Right lung (tissue), 10 donors: ENCODE measurements at places on chromosomes 6 and 20. TPM values are rescaled to one million over a fixed set of nuclear protein-coding genes. Genes with fewer than 3 reads are reported as not detected.

DNA sequence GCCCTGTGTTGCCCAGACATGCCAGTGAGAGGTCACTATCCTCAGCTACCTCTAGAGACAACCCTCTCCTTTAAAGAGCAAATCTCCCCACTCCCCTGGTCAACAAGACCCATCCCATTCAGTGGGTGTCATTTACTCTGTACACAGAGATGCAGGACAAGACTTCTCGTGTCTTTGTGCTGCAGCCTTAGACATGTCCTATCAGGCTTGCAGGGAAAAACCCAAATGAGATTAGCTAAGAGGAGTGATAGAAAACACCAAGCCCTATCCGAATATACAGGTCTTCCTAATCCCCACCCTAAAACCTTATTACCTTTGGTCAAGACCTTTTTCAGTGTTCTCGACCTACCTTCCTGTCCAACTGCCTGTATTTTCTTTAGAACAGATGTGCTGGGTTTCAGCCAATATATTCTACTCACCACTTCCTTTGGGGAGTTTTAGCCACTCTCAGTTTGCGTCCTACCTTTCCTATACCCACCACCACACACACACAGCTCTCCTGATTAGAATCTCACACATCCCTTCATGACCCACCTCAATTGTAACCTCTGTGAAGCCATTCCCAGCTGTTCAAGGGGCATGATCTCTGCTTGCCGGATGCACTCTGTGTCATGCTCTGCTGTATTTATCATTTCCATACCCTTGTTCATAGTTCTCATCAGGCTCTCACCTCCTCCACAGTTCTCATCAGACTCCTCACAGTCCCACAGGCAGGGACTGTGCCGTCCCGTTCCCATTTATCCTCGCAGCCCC, 39.7 kb downstream of the TRAM2 start:
- DNase-seq = no peak

GRCh38 chr6:111503660-111504059, 20.6 kb upstream of the REV3L start:
- DNase-seq = no peak

DNA sequence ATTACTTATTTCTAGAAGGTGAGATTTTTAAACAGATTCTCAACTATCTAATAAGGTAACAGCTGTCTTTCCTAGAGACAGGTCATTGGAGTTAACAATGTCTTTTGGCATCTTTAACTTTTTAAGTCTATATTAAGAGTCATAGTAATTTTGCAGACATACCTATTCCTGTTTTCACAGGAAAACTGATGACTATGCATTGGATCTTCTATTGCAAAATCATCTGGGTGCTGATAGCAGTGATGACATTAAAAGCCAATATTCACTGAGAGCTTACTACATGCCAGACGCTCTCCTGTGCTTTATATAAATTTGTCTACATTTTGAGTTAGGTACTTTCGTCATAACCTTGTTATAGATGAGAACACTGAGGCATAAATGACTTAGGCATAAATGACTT, 462.4 kb upstream of the MARCKS start:
- no peak for DNase-seq

DNA sequence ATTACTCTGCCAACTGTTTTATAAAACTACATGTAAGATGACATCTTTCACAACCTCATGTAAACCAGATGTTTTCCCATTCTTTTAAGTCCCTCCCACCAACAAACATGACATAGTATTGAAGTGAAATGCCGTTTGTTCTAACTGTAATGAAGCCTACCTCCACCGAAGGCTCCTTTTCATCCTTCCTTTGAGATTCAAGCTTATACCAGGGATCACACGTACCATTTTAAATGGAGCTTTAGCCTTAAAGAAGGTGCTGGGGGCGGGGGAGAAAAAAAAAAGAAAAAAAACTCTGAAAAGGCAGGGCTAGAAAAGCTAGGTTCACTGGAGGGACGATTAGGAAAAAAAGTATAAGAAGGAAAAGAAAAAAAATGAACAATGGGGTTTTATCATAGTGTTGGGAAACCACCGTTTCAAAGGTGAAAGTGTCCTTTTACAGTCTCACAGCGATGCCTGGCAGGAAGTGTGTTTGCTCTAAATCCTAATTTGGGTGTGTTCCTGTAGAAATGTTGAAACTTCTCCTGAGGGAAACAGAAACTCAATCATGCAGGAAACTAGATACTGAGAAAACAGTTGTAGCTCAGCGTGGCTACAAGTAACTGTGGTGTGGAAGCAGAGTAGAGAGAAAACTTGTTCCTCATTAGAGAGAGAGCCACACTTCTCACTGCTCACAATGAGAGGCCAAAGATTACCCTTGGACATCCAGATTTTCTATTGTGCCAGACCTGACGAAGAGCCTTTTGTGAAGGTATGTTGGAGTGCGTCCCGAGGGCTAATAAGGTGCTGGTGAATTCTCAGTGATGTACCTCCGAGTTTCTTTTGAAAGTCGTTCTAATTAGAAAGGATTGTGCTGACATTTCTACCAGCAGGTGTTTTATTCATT, 37.6 kb upstream of the HINT3 start:
- DNase-seq = peak; percentile 41

GRCh38 chr6:31139599-31139998, 733 bp upstream of the PSORS1C2 start:
- DNase-seq = no peak

DNA sequence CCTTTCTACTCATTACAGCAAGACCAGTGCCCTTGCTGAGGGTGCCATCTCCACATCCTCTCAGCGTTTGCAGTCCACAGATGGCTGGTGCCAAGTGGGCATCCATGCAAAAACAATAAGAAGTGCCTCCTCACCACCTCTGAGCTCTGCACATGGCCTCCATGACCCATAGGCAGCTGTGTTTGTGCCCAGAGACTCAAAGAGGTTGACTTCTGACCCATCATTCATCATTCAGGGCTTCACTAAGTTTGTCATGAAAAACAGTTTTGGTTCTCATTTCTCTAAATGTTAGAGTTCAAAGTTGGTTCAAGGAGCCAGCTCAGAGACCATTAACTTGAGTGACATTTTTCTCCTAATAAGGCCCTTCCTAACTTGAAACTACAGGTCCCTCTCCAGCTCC, 512.6 kb upstream of the MAP3K7 start:
- DNase-seq = no peak

DNA sequence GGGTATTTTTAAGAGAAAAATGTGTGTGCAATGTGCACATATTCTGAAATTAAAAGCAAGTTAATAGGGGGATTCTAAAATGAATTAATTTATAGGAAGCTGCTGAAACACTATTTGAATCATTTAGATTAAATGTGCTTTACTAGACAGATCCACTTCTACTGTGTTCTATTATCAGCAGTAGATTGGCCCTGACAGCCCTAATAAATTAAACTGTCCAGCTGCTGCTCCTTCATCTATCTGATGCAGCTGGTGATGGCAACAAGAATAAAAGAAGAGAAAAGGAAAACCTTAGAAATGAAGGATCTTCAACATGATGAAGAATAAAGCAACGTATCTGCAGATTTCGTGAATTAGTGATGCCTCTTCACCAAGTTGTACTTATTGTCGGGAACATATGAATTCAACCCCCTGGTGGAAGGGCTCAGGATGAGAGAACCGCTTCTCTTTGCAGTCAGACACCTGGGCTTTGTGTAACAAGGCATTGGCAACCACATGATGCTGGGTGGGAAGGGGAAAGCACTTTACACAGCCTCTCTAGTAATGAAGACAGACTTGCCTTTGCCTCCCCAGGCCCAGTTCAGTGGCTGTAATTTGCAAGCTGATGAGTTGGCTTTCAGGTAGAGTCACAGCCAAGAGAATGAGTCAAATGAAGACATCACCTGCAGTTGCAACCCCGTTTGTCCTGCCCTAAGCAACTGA, 94.4 kb downstream of the LAMP5 start:
- DNase-seq = no peak

DNA sequence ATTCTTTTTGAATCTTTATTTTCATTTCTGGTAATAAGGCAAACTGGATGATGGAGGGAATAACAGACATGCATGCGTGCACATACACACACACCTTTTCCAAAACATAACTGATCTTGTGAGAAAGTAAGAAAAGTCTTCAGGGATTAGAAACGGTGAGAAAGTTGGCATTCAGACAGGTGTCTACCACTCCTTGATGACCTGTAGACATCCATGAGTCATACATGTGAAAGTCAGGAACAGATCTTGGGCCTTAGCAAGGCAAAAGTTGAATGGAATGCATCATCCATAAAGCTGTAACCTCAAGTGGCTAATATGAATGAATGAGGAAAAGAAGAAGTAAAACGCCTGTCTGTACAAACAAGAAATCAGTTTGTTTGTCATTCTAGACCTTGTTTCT, 97.3 kb downstream of the GRIK2 start:
- no peak for DNase-seq

DNA sequence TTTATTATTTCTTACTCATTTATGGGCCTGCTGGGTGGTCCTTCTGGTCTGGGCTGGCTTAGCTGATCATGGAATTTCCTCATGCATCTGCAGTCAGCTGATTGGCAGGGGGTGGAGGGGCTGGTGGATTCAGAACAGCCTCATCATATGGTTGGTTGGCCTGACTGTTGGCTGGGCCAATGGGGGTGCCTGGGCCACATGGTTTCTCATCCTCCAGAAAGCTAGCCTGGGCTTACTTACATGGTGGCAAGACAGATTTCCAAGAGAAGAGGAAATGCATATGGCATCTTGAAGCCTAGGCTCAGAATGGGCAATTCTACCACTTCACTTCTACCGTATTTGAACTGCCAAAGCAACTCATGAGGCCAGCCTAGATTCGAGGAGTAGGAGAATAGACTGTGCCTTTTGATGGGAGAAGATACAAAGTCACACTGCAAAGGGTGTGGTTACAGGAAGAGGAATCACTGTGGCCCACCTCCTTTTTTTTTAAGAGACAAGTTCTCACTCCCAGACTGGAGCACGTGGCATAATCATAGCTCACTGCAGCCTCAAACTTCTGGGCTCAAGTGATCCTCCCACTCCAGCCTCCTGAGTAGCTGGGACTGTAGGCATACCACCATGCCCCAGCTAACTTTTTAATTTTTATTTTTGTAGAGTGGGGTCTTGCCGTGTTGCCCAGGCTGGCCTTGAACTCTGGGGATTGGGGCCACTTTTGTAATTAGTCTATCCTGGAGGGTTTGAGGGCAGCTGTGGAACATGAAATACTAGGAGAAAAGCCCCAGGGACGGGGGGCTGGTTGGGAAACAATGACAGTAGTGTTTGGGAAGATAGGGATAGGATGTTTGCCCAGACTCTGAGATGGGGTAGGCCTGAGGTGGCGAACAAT, 47.6 kb upstream of the RNF24 start:
- DNase-seq = no peak

GRCh38 chr6:110682460-110682853, 132.8 kb downstream of the CDK19 start:
- peak; percentile 68 for DNase-seq

GRCh38 chr6:39102071-39102820, 12.7 kb downstream of the SAYSD1 start:
- peak; percentile 88 for DNase-seq

DNA sequence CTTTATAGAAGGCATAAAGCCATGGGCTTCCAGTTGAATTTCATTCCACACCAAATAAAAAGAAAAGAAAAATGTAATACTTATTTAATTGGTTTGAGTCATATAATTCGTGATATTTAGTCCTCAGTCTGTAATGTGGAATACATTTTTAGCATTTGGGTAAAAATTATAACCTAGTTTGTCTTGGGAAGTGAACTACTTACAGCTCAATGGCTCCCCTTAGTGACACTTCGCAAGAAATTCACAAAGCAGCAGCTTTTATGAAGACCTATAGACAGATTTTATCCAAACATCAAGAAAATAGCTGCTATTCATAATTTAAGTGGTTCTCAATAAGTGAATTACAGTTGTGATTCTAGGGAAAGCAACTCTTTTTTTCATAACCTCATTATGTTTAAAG, 72.1 kb downstream of the RSPO3 start:
- DNase-seq = no peak

GRCh38 chr6:85362652-85363310, 87.1 kb upstream of the NT5E start:
- DNase-seq = no peak

GRCh38 chr6:121847806-121848522, 412.5 kb downstream of the GJA1 start:
- DNase-seq = no peak

GRCh38 chr6:169051371-169051770, 202.3 kb downstream of the THBS2 start:
- DNase-seq = no peak

- DNase-seq = peak; percentile 43
Observed at GRCh38 chr6:55953335-55953734, 77.9 kb upstream of the BMP5 start.

- DNase-seq = no peak
Observed at GRCh38 chr6:126056355-126057004, 70.1 kb downstream of the TRMT11 start.

GRCh38 chr20:43375591-43375990, 82.1 kb upstream of the SRSF6 start:
- DNase-seq = no peak

Gene SPATS1
- polyA plus RNA-seq = 0.86 TPM

Gene SIRPB2
- 1.3 TPM for polyA plus RNA-seq

Gene SMOC2
- polyA plus RNA-seq = 10.2 TPM

Gene DEF6
- polyA plus RNA-seq = 6.4 TPM

Gene TFAP2B
- polyA plus RNA-seq = not detected

Gene RNF144B
- 21.7 TPM for polyA plus RNA-seq

Gene MTCH1
- 199 TPM for polyA plus RNA-seq

Gene SCGN
- 1.4 TPM for polyA plus RNA-seq

Gene MOG
- polyA plus RNA-seq = 0.13 TPM

Gene SSTR4
- 0.36 TPM for polyA plus RNA-seq

Gene CDH4
- 5.7 TPM for polyA plus RNA-seq

Gene TNFRSF6B
- 0.98 TPM for polyA plus RNA-seq

Gene ABT1
- 15.2 TPM for polyA plus RNA-seq

Gene FNDC11
- 0.71 TPM for polyA plus RNA-seq
